ENCODE measurements at places on chromosomes 12 and 14.

DNA sequence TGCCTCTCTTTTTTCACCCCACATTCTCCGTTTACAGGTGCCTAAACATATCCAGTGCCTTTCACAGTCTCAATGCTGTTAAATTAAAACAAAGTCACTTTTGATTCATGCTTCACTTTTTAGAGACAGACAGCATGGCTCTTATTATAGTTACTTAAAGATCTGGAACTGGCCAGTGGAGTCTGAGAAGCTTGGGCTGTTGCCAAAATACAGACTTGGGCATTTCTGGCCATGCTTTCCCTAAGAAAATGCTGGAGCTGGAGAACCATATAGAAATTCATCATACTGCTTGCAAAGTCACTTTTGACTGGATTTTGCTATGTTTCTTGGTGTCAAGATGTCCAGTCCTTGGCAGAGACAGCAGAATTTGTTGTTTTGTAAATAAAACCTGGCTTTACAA lies 12.2 kb upstream of the GPR68 start:
- no peak for DNase-seq

GRCh38 chr14:61298824-61299223 lies 17.7 kb upstream of the TMEM30B start:
- no peak for DNase-seq

DNA sequence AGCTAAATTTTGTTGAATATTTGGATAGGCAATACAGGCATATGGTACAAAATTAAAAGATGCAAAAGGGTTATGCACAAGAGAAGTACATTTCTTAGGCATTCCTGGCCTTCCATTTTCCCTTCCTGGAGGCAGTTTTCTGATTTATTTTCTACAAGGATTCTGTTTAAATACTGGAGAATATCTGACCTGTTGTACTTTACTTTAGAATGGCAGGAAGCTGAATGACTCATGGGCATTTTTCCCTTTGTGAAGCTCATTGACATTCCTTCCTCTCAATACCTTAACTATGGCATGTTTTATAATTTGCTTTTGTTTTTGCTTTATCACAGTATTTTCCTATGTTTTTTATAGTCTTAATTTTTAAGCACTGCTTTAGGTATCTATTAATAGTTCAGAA lies 62.7 kb downstream of the RCOR1 start:
- peak; percentile 24 for DNase-seq

GRCh38 chr14:100102156-100102785 lies 37.0 kb downstream of the EVL start:
- DNase-seq = no peak

- DNase-seq = peak; percentile 72
Observed at GRCh38 chr14:51657762-51658161, 6.1 kb downstream of the FRMD6 start.

- DNase-seq = peak; percentile 81
Observed at GRCh38 chr12:10968765-10969456, 17.8 kb downstream of the TAS2R50 start.

GRCh38 chr12:91542666-91543065 lies 360.0 kb upstream of the DCN start:
- no peak for DNase-seq

GRCh38 chr12:117031843-117032592 lies 67.2 kb downstream of the TESC start:
- DNase-seq = no peak

DNA sequence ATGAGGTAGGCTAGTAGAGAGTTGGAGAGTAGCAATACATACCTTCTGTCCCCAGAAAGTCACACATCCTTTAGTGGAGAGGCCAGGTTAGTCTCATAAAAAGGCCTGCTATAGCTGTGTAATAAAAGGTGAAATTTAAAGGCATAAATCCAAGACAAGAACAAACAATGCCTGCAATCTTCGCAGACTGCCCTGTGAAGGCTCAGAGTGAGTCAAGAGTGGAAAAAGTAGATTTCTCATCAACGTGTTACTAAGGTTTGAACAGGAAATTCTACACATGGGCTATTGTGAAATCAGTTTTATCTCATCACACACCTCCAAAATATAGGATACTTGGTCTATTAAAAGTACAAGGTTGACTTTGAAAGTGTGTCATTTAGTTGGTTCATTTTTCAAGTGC lies at the start of gene KLRC1:
Gene KLRC1, minus strand, starts transcription at position 222 of the 400 bp plus-strand sequence. CDS start 2,221 bp downstream, outside the sequence.
- DNase-seq = peak; percentile 4
